GM19239 (cell line): ENCODE measurements at places on chromosomes 2 and 18.

- DNase-seq: no peak
Measured at GRCh38 chr18:70160073-70160678, 45.3 kb downstream of the RTTN start.

GRCh38 chr2:52345082-52345481 is 1313.2 kb upstream of the NRXN1 start:
- DNase-seq: no peak

- DNase-seq: no peak
Measured at GRCh38 chr2:222837643-222838056, 23.2 kb upstream of the ACSL3 start.

DNA sequence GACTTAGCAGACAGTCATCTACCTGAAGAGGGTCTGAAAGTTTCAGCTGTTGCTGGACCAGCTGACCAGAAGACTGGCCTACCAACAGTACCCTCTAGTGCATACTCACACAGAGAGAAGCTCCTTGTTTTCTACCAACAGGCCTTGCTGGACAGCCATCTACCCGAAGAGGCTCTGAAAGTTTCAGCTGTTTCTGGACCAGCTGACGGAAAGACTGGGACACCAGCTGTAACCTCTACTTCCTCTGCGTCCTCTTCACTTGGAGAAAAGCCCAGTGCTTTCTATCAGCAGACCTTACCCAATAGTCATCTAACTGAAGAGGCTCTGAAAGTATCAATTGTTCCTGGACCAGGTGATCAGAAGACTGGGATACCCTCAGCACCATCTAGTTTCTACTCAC is 63.2 kb downstream of the ALMS1 start:
- no peak for DNase-seq

- DNase-seq: no peak
Measured at GRCh38 chr18:11308499-11308898, 159.1 kb upstream of the PIEZO2 start.

GRCh38 chr2:126803434-126803775 is 95.3 kb upstream of the TEX51 start:
- no peak for DNase-seq

DNA sequence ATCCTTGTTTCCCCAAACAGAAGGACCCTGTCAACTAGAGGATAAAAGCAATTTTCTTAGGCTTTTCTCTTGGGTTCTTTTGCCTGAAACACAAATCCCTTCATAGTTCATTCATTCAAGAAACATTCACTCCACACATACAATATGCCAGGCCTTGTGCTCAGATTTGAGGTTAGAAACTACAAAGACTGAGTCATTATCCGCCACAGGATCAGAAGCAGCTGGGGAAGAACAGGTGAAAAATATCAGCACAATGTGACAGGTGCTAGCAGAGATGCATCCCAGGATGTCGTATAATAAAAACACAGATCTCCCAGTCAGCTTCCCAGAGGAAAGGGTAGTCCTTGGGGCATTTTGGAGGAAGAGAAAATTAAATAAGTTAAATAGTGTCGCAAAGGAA is 172.4 kb downstream of the LRATD1 start:
- DNase-seq: no peak

DNA sequence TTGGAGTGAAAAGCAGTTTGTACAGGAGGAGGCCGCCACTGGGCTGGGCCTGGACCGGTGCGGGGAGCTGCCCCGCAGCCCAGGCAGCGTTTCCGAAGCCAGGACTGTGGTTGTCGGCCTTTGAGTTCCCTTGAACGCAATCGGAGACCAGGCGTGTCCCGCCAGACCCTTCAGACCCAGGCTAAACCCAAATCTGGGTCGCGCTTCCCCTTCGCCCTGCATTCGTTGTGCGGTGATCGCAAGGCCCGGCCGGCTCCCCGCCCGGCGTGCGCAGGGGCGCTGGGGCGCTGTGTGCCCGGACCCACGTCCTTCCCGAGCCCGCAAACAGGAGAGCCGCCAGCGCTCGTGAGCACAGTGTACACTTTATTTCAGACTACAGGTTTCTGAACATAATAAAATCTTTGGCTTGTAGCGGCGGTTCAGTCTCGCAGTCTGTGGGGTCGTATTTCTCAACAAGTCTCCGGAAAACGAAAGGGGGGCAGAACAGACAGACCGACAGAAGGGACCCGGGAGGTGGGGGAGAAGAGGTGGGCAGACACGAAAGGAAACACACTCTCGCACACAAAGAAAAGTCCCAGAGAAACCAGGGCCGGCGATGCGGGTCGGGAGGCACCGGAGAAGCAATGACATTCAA is 5.5 kb downstream of the EN1 start:
- no peak for DNase-seq

GRCh38 chr2:19796035-19796695 is 105.6 kb downstream of the TTC32 start:
- DNase-seq: no peak

DNA sequence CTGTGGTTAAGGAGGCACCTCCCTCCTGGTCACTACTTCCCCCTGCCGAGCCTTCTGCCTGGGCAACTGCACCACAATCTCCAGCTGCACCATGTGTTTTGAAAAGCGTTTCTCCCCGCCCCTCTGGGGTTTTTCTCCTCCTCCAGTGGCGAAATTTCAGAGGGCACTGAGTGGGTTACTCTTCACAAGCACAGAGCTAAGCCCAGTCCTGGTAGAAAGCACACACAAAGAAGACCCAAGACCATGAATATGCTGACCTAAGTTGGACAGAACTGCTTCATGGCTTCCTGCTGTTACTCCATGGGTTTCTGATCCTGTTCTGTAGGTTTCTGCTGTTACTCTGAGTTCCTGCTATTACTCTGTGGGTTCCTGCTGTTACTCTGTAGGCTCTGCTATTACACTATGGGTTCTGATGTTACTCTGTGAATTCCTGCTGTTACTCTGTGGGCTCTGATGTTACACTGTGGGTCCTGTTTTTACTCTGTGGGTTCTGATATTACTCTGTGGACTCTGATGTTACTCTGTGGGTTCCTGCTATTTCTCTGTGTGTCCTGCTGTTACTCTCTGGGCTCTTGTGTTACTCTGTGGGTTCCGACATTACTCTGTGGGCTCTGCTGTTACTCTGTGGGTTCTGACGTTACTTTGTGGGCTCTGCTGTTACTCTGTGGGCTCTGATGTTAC is 216.6 kb downstream of the RTP5 start:
- DNase-seq: no peak

DNA sequence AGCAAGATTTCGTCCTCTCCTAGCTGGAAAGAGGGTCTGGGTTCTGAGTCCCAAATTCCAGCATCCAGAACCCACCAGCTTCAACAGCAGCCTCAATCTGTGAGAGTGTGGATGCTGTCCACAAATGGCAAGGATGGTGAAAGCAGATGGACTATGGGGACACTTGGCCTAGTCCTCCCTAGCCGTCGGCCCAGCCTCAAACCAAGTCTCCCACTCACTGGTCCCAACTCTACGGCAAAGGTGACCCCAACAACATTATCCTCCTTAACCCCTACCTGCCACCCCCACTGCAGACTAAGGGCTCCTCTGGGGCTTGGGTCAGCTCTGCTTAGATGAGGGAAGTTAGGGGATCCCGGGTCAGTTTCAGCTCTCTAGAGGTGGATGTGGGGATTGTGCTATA is 57.3 kb downstream of the TNS1 start:
- DNase-seq: no peak

DNA sequence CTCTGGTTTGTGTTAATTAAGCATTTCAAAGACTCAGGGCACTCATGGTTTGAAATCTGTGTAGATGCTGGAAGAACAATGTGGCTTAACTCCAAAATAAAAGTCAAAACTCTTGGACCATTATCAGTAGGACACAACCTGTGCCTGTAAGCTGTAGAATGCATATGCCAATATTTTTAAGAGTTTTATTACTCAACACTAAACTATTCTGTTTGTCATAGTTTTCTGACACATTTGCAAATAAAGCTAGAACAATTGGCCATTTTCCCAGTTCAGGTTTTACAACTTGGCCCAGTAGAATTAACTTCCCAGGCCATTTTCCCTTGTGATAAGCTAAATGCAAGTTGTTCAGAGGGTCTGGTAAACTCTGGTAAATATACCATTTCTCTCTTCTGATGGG is 713.1 kb downstream of the CBLN2 start:
- DNase-seq: no peak

DNA sequence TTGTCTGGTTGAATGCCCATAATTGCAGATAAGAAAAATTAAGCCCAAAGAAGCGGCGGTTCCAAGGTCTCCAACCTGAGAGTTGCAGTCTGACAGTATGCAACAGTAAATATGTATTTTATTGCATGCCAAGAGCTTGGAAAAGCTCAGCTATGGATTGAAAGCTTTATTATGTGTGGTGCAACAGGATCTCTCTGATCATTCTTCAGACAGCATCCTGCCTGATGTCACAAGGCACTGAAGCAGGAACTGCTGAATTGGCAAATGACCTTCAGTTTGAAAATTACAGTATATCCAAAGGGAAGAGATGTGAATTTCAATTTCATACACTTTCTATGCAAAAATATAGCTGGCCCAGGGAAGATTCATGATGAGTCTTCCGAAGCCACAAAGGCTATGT is 42.5 kb downstream of the DOCK10 start:
- no peak for DNase-seq

DNA sequence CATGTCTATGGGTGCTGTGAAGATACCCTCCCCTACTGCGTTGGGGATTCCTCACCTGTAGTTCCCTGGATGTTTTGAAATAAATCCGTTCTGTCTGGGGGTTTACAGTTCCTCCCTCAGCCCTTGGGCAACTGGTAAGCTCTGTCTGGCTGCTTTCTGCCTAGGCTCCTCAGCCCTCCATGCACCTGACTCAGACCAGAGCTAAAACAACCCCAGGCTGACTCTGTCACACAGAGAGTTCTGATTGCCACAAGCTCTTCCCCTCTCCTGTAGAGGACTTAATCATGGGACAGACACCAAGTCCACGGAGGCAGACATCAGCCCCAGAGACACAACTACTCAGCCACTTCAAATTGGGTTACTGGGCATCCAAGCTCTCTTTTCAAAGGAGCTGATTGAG is 6.3 kb downstream of the VIT start:
- no peak for DNase-seq

GRCh38 chr2:39893616-39894015 is 114.6 kb upstream of the THUMPD2 start:
- no peak for DNase-seq

- peak; percentile 90 for DNase-seq
Measured at GRCh38 chr2:9799729-9800632, 43.3 kb upstream of the TAF1B start.

- no peak for DNase-seq
Measured at GRCh38 chr2:8018956-8019355, 662.9 kb upstream of the ID2 start.

DNA sequence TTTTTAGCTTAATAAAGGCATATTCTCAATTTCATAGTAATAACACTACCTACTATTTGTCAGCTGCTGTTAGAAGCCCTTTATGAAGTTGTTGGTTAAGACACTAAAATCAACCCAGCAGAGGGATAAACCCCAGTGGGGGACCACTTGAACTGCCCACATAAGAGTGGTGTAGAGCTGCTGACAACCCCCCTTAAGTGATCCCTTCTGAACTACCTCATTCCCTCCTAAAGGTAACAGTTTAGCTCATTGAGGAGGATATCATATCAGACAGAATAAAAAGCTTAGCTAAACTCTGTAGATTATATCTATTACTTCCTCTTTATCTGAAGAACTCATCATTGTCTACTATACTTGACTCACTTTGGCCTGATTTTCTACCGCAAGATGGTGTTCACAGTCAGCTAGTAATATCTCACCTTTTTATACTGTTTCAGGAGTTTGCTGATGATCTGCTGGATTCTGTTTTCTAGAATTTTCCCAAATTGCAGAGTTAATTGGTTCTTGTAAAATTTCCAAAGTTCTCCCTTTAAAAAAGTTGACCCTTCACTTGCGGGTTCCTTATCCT is 16.2 kb downstream of the GALM start:
- DNase-seq: no peak

DNA sequence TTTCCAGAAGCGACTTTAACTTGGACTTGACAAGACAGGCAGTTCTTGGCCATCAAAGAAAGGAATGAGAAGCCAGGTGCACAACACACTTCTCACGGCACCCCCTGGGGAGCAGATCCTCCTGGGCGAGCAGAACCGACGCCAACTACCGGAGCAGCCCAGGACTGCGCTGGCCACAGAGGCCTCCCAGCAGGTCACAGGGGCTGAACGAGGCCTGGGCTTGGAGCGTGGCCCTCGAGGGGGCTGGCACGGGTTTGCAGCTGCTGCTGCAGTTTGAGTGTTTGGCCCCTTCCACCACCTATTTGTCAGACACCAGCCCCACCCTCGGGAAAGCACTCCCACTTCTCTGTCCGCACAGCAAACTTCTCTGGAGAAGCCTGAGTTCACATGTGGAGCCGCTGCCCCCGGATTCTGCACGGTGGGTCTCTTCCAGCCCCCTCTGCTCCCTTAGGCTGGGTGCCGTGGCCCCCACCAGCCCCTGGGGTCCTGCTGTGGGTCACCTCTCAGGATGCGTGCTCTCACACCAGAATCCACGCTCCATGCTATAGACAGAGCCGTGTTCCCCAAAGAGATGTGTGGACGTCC is 306.7 kb upstream of the SALL3 start:
- no peak for DNase-seq

DNA sequence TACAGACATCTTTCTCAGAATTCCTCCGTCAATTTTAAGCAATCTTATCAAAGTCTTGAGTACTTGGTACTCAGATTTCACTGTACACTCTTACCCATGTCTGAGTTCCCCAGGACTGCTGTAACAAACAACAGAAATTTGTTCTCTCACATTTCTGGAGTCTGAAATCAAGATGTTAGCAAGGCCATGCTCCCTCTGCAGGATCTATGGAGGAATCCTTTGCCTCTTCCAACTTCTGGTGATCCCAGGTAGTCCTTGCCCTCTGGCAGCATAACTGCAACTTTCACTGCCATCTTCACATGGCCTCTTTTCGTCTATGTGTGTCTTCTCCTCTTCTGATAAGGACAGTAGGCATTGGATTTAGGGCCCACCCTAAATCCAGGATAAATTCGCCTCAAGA is 17.1 kb upstream of the CACNB4 start:
- DNase-seq: no peak

DNA sequence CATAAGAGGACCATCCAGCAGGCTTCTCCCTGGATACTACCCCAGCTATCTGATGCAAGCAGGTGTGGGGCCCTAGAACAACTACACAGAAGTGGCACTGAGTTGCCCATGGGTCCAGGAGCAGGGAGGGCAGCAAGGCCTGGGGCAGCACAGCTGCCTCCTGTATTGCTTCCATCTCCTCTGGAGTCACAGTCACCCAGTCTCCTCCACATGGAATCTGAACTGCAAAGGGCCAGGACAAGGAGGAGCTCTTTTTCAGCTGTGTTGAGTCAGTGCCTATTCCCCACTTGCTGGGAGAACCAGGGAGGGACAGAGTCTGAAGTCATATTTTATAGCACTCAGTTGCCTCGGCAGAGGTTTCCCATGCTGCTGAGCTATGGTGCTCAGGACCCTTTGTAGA is 67.9 kb upstream of the ALPP start:
- no peak for DNase-seq

DNA sequence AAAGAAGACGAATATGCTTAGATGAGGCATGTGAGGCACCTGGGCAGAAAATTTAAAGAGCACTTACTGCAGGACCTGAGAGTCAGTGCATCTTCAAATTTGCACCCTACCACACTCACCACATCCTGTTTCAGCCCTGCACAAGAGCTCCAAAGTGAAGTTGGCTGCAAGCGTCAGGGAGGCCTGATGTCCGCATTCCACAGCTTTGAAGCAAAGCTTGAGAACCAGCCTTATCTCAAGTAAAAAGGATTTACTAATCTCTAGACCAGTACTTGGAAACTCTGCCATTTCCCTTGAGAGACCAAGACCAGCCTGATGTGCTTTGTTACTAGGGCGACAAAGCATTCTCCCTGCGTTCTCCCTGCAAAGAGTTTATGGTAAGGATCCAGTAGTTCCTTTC is 3.4 kb upstream of the ASNSD1 start:
- DNase-seq: no peak

- no peak for DNase-seq
Measured at GRCh38 chr2:219991116-219991515, 363.7 kb downstream of the SLC4A3 start.
